A549 treated with AZD2906 at 1 μM for 4 hours (cell line): ENCODE measurements at places on chromosomes 12 and 14. TPM values are rescaled to one million over a fixed set of nuclear protein-coding genes. Genes with fewer than 3 reads are reported as not detected.

Gene DHH
- not detected in 5 replicates for total RNA-seq

Gene WDHD1
- total RNA-seq: 8.3 to 11.8 TPM (median 10.1 TPM) in 5 replicates

Gene SLC4A8
- 0.91 to 1.5 TPM (median 1.3 TPM) in 5 replicates for total RNA-seq

Gene SIX6
- total RNA-seq: not detected in 5 replicates

Gene CD4
- total RNA-seq: 0.01 to 0.06 TPM in 2 of 5 replicates, not detected in the others

Gene SALL2
- total RNA-seq: 0.57 to 0.86 TPM (median 0.71 TPM) in 5 replicates

Gene TMX1
- 34.4 to 55.6 TPM (median 40.3 TPM) in 5 replicates for total RNA-seq

Gene EEA1
- total RNA-seq: 3.6 to 8.1 TPM (median 5.4 TPM) in 5 replicates

Gene OTUB2
- 2.4 to 3.4 TPM (median 2.7 TPM) in 5 replicates for total RNA-seq

Gene GUCY2C
- total RNA-seq: 0.02 to 0.03 TPM in 2 of 5 replicates, not detected in the others

Gene CCDC197
- total RNA-seq: not detected in 5 replicates

Gene MSRB3
- 20.4 to 22.6 TPM (median 22.4 TPM) in 5 replicates for total RNA-seq

Gene CLEC4D
- total RNA-seq: not detected in 5 replicates

Gene SLC41A2
- 20.9 to 24.0 TPM (median 23.0 TPM) in 5 replicates for total RNA-seq

Gene AQP2
- total RNA-seq: not detected in 5 replicates

Gene PSMB11
- total RNA-seq: not detected in 5 replicates

Gene RPL36AL
- total RNA-seq: 408 to 486 TPM (median 420 TPM) in 5 replicates

Gene DTX1
- total RNA-seq: 0.26 to 0.45 TPM (median 0.36 TPM) in 5 replicates
